Upper lobe of right lung (tissue), 1 donor: ENCODE measurements at places on chromosomes 3 and 15. TPM values are rescaled to one million over a fixed set of nuclear protein-coding genes. Genes with fewer than 3 reads are reported as not detected.

DNA sequence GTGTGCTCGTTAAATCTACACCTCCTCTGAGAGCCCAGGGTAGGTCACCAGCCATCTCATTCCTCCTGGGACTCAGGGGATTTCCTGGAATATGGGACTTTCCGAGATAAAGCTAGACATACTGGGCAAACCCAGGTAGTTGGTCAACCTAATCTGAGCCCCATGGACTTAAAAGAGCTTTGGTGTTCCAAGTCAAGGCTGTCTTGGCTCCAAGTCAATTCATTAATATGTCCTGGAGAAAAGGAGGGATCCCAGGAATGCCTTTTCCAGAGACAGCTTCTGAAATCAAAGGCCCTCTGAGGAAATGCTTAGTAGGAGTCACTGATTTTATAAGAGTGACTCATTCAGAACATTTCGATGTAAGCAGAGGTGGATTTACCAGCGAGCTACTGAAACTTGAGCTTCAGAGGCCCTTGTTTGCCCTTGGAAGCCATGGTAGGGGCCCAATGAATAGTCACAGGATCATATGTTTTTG lies 137.3 kb upstream of the UBE2E1 start:
- H3K27me3 ChIP-seq: no peaks in the 10 kb centered on the region
- no peaks in the 10 kb centered on the region for H3K36me3 ChIP-seq
- H3K27ac ChIP-seq: no peak overlapping the region
- no peak for DNase-seq
- no peaks in the 10 kb centered on the region for H3K4me1 ChIP-seq
- no peak overlapping the region for H3K4me3 ChIP-seq

- no peak overlapping the region for H3K4me3 ChIP-seq
- DNase-seq: no peak
- peaks cover 3% of the 10 kb centered on the region for H3K4me1 ChIP-seq
- H3K27me3 ChIP-seq: no peaks in the 10 kb centered on the region
- no peaks in the 10 kb centered on the region for H3K36me3 ChIP-seq
Measured at GRCh38 chr3:194503081-194503531, 16.3 kb upstream of the ATP13A3 start.

The COL6A5 gene
- 6.3 TPM for total RNA-seq

- peak overlapping the region; percentile 65 for H3K27ac ChIP-seq
- H3K4me3 ChIP-seq: peak overlapping the region; percentile 89
- peaks cover 15% of the 10 kb centered on the region for H3K36me3 ChIP-seq
- no peak for DNase-seq
Measured at GRCh38 chr15:81323559-81323943, 390 bp downstream of the STARD5 start.

DNA sequence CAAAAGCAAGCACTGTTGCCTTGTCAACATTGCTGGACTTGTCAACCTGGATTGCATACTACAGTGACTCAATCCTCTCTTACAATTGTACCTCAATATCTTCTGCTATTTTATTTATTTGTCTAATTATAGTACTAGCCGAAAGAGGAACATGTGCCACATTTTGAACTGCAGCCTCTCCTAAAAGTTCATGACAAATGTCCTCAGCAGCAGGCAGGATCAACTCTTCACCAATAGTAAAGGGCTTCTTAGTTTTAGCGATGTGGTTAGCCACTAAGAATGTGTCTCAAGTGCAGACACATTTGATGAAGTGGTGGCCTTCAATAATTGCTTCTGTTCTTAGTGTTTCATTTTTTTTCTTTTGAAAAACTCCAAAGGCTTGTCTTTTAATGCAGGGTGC lies 13.2 kb downstream of the DOCK3 start:
- no peak overlapping the region for H3K4me3 ChIP-seq
- no peaks in the 10 kb centered on the region for H3K27me3 ChIP-seq
- no peak for DNase-seq
- H3K27ac ChIP-seq: no peak overlapping the region
- H3K4me1 ChIP-seq: no peaks in the 10 kb centered on the region
- no peaks in the 10 kb centered on the region for H3K36me3 ChIP-seq
